ENCODE measurements at places on chromosomes 3 and 15.
A peak's percentile ranks its signal among the peaks of the same experiment; 100 is the strongest.

DNA sequence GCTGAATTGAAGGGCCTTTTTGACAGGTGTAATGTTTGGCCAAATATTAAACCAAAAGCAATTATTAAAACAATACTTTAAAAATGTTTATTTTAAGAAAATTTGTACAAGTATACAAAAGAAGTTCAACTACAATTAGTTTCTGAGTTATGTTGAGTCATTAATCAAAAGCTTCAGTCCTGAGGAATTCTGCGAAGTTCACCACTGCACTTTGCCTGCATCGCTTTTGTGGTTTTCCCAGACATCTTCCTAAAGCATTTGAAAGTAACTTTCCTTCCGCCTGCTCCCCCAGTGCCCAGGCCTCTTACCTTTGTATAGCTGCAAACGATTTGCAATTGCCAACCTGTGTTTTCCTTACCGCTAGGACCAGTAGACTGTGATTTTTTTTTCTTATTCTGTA is 69.5 kb downstream of the KCNAB1 start:
- DNase-seq, result no peak

DNA sequence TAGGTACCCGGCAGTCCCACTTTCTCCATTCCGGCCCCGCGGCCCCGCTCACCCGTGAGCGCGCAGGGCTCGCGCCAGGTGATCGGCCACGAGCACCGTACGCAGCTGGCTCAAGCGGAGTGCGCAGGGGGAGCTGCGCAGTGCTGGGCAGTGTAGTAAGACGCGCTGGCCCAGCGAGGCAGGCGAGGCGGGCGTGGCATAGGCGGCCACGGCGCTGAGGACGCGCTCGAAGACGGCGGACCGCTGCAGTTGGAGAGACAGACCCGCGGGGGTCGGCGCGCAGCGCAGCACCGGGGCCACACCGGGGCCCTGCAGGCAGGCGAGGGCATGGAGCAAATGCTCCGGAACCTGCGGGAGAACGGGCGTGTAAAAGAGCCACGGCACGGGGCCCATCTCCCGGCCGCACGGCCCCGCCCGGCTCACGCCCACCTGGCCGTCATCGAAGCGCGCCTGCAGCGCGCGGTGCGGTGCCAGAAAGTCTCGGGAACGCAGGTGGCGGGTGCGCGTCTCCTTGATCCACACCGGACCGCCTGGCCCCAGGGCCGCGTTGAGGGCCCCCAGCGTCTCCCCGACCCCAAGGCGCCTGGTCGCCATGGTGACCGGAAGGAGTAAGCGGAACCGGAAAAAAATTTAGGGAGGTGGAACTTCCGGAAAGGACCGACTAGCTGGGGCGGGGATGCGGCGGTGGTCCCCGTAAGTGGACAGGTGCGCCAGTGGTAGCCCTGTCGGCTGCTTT is at the start of gene DALRD3:
Gene DALRD3 (minus strand): TSS at position 610 of the 736 bp plus-strand sequence. CDS start 16 bp downstream, at position 594.
- peak; percentile 34 for DNase-seq

GRCh38 chr15:73897441-73898261 is 24.3 kb downstream of the TBC1D21 start:
- no peak for DNase-seq

DNA sequence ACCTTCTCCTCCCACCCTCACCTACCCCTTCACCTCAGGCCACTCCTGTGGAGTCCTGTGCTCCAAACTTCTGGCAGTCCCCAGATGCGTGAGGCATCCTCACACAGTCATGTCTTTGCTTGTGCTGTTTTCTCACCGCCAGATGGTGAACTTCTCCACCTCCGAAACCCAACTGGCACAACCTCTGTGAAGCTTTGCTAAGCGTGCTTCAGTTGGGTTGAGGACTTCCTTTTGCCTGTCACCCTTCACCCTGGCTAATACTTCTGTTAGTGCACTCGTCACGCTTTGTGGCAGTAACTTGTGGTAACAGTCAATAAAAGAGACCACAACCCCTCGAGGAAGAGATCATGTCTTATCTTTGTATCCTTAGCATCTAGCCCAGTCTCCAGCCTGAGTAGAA is 42.0 kb upstream of the SKOR1 start:
- DNase-seq, result no peak

GRCh38 chr15:73337187-73337586 is 31.6 kb downstream of the HCN4 start:
- no peak for DNase-seq

- DNase-seq, result no peak
These were observed 39.8 kb downstream of the ZFAND6 start for GRCh38 chr15:80099241-80099640.

DNA sequence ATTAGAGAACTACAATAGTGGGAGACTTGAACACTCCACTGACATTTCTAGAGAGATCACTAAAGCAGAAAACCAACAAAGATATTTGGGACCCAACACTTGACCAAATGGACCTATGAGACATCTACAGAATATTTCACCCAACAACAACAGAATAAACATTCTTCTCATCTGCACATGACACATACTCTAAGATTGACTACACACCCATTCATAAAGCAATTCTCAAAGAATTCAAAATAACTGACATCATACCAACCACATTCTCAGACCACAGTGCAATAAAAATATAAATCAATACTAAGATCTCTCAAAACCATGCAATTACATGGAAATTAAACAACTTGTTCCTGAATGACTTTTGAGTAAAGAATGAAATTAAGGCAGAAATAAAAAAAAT is 473.7 kb downstream of the LPP start:
- DNase-seq, result no peak
